Aorta (tissue), 5 donors: ENCODE measurements at places on chromosomes 2 and 18. TPM values are rescaled to one million over a fixed set of nuclear protein-coding genes. Genes with fewer than 3 reads are reported as not detected.

The CFAP210 gene
- not detected for total RNA-seq

The OSGEPL1 gene
- total RNA-seq, result 3.2 TPM

The PGAP1 gene
- 10.9 TPM for total RNA-seq

GRCh38 chr2:102186791-102187495 is at the start of gene IL1RL2:
TSS of gene IL1RL2 (plus strand) at chr2:102187023. CDS start at chr2:102187868, 845 bp downstream.
- H3K36me3 ChIP-seq, result no peaks in the 10 kb centered on the region
- H3K4me1 ChIP-seq, result no peaks in the 10 kb centered on the region
- peak within 1 kb of the TSS; percentile 34 for H3K4me3 ChIP-seq
- no peak within 1 kb of the TSS for H3K27ac ChIP-seq
- DNase-seq, result no peak
- no peaks in the 10 kb centered on the region for H3K27me3 ChIP-seq

DNA sequence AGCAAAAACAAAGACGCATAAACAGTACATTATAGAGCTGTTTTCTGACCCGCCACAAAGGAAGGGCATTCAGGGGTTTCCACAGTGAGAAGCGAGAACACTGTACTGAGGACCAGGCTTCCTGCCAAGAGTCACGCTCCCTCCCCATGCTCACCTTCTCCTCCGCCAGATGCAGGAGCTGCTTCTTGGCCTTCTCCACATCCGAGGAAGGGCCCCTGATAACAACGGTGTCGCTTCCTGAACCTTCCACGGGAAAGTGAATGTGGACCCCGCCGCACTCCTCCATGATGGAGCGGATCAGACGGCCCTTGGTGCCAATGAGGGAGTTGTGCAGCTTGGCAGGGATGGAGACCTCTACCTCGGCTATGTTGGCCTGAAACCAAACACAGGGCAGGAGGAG is 53.8 kb downstream of the ANO7 start:
- no peak for DNase-seq
- no peak overlapping the region for H3K4me3 ChIP-seq
- peaks cover 17% of the 10 kb centered on the region for H3K36me3 ChIP-seq
- no peak overlapping the region for H3K27ac ChIP-seq
- H3K4me1 ChIP-seq, result no peaks in the 10 kb centered on the region

DNA sequence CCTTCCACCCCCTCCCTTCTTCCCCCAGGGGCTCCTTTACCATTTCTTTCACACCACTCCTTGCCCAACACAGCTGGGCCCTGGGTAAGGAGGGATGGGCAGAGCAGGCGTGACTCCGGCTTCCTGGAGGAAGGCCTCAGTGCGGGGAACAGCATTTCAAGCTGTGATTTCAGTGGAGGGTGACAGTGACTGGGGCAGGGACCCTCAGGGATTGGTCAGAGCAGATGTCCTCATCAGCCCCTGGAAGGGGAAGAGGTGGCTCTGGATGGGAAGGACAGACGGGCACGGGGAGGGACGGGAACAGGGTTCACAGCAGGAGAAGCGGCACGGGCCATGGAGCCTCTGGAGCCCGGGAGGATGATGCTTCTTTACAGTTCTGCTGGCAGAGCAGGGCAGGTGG is 130.8 kb upstream of the TWIST2 start:
- no peaks in the 10 kb centered on the region for H3K4me1 ChIP-seq
- no peaks in the 10 kb centered on the region for H3K27me3 ChIP-seq
- H3K4me3 ChIP-seq, result no peak overlapping the region

DNA sequence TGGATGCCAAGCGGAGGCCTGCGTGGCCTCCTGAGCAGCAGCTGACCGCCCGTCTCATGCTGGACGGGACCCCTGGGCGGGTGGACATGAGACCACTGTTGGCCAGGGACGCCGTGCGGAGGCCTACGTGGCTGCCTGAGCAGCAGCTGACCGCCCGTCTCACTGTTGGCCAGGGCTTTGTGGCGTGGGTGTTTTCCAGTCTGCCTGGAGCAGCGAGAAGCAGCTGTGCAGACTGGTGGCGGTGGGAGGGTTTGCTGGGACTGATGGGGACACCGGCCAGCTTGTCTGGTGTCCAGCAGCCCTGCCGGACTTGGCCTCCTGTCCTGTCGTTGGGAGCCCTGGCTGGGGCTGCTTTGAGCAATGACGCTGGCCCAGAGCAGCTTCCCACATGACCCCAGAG is 5.8 kb upstream of the D2HGDH start:
- H3K36me3 ChIP-seq, result no peaks in the 10 kb centered on the region
- H3K27ac ChIP-seq, result no peak overlapping the region
- no peaks in the 10 kb centered on the region for H3K4me1 ChIP-seq

DNA sequence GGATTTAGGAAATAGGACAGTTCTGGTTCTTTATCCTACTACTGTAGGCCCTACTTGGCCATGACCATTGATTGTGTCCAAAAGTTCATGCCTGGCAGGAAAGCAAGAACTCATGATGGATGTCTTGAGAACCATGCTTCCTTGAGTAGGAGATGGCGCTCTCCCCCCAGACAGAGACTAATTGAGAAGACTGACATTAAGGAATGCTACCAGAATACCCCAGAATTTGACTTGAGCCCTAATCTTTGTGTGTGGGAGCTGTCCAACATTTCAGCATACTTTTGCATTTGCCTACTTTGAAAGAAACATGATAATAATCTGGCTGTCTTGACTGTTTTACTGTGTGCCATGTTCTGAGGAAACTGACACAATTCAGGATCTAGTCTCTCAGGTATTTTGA is 23.3 kb downstream of the MAPRE3 start:
- no peak overlapping the region for H3K4me3 ChIP-seq
- H3K4me1 ChIP-seq, result no peaks in the 10 kb centered on the region
- H3K27ac ChIP-seq, result no peak overlapping the region
- no peak for DNase-seq
- H3K27me3 ChIP-seq, result no peaks in the 10 kb centered on the region

GRCh38 chr18:62335494-62335893 is 10.4 kb downstream of the TNFRSF11A start:
- no peak overlapping the region for H3K4me3 ChIP-seq
- H3K27ac ChIP-seq, result no peak overlapping the region

DNA sequence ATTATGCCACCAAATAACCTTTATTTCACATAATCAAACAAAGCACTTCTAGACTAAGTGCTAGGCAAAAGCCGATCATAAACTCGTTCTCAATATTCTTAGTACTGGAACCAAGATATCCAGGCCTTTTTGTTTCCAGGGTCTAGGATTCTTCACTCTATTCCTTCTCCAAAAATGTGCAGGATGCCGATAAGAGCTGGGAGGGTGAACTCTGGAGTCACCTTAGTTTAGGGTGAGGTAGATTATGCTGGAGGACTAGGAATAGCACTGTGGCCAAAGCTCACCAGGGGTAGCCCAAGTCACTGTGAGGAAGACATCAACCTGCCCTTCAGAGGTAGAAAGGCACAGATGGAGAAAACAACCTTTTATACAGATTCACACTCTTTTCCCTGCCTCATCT is 37.3 kb downstream of the LONRF2 start:
- no peaks in the 10 kb centered on the region for H3K27me3 ChIP-seq
- peaks cover 10% of the 10 kb centered on the region for H3K36me3 ChIP-seq
- no peak overlapping the region for H3K27ac ChIP-seq
- DNase-seq, result no peak
- H3K4me1 ChIP-seq, result no peaks in the 10 kb centered on the region

DNA sequence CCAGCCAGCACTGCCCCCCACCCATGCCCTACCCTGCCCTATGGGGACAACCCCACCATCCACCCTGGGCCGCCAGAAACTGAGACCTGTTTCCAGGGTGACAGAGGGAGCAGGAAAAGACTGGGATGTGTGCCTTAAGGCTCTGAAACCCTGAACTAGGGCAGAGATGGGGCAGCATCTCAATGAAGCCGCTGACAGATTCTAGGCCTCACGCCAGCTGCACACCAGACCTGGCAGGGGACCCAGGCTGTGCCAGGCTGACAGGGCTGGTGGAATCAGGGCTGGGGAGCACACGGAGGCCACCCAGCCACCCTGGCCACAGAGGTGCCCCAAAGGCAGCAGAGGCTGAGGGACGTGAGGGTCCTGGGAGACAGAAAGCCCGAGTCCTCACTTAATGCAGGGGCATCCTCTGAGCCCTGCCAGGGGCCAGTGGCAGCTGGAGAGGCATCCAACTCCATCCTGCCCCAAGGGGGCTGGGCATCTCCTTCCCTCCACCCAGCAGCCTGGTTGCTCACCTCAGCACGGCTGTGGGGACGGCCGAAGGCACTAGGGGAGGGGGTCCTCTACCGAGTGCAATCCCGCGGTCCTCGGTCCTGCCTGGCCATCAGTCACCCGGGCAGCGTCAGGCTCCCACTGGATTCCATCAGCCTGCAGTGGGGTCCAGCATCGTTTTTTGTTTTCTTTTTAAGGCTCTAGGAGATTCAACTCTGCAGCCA is 169.2 kb downstream of the ZFP36L2 start:
- no peak overlapping the region for H3K4me3 ChIP-seq
- no peaks in the 10 kb centered on the region for H3K36me3 ChIP-seq
- DNase-seq, result peak; percentile 67
- H3K27me3 ChIP-seq, result no peaks in the 10 kb centered on the region
